Activated T-cell treated with anti-CD3 and anti-CD28 coated beads for 24 hours (primary cell): ENCODE measurements at places on chromosomes 6 and 20.

- no peak for DNase-seq
Measured at GRCh38 chr6:124254941-124255685, 451.4 kb downstream of the NKAIN2 start.

GRCh38 chr6:12749531-12750379 lies 33.2 kb downstream of the PHACTR1 start:
- no peak for DNase-seq

DNA sequence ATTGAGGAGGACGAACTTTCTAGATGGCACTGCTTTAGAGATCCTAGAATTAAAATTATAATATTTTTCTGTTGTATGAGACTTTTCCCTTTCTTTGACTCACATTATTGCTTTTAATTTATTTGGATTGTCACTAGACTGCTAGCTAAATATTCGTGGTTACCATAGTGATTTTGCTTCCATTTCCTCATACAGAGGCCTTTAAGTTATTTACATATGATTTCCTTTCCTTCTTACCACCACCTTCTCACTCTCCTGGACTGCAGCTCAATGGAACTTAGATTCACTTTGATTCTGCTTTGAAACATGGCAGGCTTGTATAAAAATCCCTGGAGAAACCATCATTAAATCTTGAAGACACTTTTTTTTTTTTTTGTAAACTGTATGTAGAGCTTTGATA lies 222.9 kb downstream of the LAMA2 start:
- no peak for DNase-seq

GRCh38 chr6:6546318-6547109 lies 42.0 kb upstream of the LY86 start:
- DNase-seq: no peak

- DNase-seq: no peak
Measured at GRCh38 chr20:51955756-51956155, 153.4 kb upstream of the SALL4 start.

- no peak for DNase-seq
Measured at GRCh38 chr20:35556871-35557270, 15.0 kb downstream of the ERGIC3 start.

DNA sequence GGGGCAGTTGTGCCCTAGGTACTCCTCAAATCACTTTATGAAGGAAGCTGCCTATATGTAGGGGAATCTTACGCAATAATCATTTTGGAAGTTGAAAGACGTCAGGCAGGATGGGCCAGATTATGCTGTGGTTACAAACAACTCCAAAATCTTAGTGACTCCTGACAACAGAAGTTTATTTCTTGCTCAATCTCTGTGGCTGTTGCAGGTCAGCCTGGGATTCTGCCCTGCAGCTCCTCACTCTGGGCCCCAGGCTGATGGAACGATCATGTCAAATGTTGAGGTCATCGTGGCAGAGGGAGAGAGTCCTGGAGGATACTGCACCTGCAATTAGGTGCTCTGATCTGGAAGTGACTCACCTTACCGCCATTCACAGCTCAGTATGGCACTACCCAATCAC lies 88.4 kb downstream of the ZDHHC14 start:
- DNase-seq: no peak

GRCh38 chr6:98576791-98577190 lies 257.6 kb upstream of the POU3F2 start:
- DNase-seq: no peak

DNA sequence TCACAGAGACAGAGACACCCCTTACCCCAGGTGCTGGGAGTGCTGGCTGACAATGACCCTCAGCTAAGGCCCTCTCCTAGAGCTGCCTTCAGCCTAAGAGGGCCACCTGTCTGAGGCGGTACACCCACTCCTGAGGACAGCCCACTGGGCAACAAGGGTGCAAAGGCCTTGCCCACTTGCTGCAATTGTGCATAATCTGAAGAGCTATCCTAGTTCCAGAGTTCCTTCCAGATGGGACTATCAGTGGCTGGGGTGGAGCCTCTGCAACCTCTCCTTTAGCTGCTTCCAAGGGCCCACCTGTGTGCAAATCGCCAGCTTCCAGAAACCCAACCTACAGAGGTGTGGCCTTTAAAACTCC lies 87.5 kb downstream of the PREX1 start:
- no peak for DNase-seq

- no peak for DNase-seq
Measured at GRCh38 chr6:165769401-165769800, 106.4 kb upstream of the PDE10A start.

- DNase-seq: no peak
Measured at GRCh38 chr6:63346217-63346835, 26.5 kb upstream of the LGSN start.

GRCh38 chr20:21229163-21229562 lies 74.0 kb upstream of the XRN2 start:
- no peak for DNase-seq

GRCh38 chr6:4102687-4103244 lies 23.8 kb upstream of the FAM217A start:
- no peak for DNase-seq

DNA sequence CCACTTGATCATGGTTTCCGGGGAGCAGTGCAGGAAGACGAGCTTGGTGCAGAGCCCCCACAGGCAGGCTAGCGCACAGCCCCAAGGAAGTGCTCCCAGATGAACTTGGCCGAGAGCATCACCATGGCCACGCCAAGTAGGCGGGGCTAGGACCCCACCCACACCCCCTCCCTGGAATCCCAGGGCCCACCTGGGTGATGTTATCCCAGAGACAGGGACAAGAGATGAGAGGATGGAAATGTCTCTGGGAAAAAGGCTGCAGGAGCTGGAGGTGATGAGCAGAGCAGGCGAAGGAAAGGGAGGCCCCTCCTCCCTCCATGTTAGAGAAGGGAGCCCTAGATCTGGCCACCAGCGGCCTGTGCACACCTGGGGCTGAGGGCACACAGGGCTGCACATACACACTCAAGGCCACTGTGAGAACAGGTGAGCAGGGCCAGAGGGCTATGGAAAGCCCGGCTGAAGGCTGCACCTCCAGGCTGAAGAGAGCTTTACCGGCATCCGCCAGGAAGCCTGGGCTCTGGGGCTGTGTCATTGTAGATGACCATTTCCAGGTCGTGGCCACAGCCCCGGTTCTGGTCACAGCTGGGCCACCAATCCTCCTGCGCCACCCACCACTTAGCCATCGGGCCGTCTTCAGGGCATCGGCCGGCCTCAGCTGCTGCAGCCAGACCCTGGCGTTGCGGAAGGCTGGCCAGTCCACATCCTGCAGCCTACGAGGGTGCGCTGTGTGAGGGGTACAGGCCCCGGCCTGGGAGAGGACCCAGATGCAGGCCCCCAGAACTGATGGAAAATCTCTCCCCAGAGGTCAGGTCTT lies 24.9 kb downstream of the NPEPL1 start:
- no peak for DNase-seq

- no peak for DNase-seq
Measured at GRCh38 chr6:20755631-20756030, 221.4 kb downstream of the CDKAL1 start.

- DNase-seq: no peak
Measured at GRCh38 chr6:4397307-4397706, 261.9 kb upstream of the ECI2 start.

DNA sequence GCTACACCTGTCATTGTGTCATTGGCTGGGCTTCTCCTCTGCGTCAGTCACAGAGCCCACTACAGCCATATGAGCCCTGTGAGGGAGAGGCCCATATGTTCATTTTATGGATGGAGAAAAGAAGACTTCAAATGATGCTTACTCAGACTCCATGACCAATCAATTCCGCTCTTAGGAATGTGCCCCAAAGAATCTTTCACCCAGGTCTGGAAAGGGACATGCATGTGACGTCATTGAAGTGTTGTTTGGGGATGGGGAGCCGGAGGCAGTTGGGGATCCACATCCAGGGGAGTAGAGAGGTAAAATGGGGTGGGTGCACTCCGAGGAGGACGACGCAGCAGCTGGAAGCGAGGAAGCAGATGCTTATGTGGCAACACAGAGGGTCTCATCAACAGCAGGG lies 9.6 kb upstream of the C6orf132 start:
- DNase-seq: no peak

DNA sequence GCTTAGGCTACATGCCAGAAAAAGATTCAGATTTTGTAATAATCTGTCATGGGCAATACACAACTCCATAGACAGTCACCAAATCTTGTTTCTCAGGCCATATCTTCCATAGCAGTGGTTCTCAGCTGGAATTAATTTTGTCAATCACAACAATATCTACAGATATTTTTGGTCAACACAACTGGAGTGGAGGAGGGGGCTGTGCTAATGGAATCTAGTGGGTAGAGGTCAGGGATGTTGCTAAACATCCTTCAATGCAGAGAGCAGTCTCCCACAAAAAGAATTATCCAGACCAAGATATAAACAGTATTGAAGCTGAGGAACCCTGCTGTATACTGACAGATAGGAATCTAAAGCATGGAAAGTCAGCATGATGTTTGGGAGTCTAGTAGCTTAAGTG lies 174.6 kb downstream of the UBE3D start:
- no peak for DNase-seq

GRCh38 chr6:79526897-79527296 lies 10.3 kb downstream of the LCA5 start:
- no peak for DNase-seq

DNA sequence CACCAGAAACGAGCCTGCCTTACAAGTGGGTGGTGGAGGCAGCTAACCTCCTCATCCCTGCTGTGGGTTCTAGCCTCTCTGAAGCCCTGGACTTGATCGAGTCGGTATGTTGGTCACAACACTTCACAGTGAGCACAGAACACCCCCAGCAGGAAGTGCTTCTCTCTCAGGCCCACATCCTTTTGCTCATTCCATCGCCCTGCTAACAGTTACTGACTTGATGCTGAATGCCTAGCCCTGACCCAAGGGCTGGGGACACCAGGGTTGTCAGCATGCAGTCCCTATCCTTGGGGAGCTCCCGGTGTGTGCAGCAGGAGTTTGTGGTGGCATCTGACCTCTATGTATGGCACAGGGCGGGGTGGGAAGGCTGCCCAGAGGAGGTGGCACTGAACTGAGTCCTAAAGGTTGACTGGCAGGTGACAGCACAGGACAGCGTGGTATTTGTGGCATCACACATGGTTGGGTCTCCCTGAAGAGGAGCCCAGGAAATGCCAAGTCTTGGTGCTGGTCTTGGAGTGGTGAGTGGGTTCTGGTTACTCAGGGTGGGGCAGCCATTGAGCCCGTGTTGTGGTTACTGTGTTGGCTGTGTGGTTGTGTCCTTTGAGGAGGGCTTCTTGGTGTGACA lies 26.7 kb downstream of the GTSF1L start:
- no peak for DNase-seq

- DNase-seq: no peak
Measured at GRCh38 chr6:82080767-82081166, 166.8 kb downstream of the IBTK start.

DNA sequence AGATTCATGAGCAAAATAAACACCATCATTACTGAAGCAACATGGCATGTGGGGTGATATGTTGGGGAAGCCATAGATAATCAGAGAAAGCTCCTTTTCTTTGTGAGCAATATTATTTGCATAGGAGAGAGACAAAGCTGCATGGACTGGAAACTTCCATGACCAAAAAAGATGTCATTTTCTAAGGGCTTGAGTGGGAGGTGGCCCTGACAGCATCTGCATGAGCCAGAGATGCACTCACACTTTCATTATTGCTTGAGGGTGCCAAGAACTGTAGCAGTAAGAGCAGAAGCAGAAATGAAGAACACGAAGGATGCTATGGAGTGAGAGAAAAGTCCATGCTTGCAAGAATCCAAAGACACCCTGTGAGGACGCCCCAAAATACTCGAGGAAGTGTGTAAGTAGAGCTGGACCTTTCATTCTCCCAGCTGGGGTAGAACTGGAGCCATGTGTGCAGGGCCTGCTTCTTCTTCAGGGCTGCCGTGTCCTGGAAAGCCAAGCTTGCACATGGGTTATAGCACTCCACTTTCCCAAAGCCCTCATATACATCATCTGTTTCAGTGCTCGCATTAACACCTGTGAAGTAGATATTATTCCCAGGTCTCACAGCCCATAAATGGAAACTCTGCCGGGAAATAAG lies 851.2 kb downstream of the DHX35 start:
- no peak for DNase-seq

DNA sequence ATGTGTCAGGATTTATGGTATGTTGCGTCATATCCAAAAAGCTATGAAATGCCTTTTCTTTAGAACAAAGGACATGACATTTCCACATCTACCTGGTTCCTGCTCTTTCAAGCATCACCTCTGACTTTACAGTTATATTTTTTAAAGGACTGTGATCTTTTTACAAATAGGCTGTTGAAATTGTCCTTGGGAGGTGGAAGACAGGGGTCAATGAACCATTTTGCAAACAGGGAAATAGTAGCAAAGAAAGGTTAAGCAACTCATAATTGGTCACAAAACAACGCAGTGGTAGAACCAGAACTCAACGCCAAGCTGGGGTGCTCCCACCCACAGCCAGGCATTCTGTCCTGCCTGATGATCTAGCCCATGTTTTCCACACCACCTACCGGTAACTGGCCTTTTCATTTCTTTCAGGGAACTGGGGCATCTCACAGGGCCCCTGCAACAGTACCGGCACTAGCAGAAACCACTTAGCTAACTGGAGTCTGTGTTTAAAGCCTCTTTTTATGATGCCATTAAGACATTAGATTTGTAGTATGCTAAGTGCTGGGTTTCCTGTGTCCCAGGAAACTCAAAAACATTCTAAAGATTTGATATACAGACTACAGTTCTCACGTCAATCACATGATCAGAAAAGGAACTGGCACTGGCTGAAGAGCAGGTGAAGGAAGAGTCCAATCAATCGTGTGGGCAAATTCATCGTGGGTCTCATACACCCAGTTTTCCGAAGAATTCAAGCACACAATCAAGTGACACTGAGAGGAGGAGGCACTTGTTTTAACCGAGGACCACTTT lies 13.9 kb downstream of the ZNF217 start:
- no peak for DNase-seq

- no peak for DNase-seq
Measured at GRCh38 chr6:367891-368630, 23.5 kb upstream of the IRF4 start.

DNA sequence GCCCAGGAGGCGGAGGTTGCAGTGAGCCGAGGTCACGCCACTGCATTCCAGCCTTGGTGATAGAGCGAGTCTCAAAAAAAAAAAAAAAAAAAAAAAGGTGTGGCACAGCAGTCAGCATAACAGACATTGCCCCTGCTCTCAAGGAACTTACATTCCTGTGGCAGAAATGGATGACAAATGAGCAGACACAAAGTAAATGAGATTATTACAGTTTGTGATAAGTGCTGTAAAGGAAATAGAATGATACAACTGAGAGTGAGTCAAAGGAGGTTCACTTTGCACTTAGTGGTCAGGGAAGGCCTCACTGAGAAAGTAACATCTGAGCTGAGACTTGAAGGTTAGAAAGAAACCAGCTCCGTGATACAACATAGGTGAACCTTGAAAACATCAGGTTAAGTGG lies 36.4 kb downstream of the CEP250 start:
- DNase-seq: no peak

DNA sequence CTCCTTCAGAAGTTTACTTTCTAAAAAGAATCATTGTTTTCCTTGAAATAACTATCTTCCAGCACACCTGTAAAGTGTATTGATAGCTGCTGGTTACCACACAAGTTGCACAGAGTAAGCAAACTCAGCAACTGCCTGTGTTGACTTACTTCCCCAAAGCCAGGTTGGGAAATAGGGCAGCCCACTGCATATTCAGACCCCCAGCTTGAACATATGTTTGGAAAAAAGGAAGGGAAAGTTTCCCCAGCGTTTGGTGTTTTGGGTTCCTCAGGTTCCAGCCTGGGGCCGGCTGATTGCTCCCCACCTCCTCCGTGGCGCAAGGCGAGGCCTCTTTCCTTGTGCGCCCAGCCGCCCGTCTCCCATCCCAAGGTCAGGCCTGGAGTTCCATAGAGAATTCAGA lies 70.1 kb upstream of the QKI start:
- no peak for DNase-seq
